Pulmonary artery endothelial cell (primary cell): ENCODE measurements at places on chromosomes 6 and 20. TPM values are rescaled to one million over a fixed set of nuclear protein-coding genes. Genes with fewer than 3 reads are reported as not detected.

GRCh38 chr6:41770381-41771057, 9.2 kb downstream of the FRS3 start:
- DNase-seq: no peak

Gene MAS1
- total RNA-seq: not detected in 2 replicates

Gene PPP1R14C
- 0.04 TPM in 1 of 2 replicates, not detected in the other for total RNA-seq

- no peak for DNase-seq
Observed at GRCh38 chr6:114276783-114277182, 66.0 kb downstream of the HS3ST5 start.

Gene MAPK14
- total RNA-seq: 59.4 and 69.6 TPM in 2 replicates

- DNase-seq: no peak
Observed at GRCh38 chr6:128111096-128111495, 210.2 kb upstream of the THEMIS start.

GRCh38 chr6:131116321-131116720, 18.9 kb upstream of the AKAP7 start:
- DNase-seq: no peak

DNA sequence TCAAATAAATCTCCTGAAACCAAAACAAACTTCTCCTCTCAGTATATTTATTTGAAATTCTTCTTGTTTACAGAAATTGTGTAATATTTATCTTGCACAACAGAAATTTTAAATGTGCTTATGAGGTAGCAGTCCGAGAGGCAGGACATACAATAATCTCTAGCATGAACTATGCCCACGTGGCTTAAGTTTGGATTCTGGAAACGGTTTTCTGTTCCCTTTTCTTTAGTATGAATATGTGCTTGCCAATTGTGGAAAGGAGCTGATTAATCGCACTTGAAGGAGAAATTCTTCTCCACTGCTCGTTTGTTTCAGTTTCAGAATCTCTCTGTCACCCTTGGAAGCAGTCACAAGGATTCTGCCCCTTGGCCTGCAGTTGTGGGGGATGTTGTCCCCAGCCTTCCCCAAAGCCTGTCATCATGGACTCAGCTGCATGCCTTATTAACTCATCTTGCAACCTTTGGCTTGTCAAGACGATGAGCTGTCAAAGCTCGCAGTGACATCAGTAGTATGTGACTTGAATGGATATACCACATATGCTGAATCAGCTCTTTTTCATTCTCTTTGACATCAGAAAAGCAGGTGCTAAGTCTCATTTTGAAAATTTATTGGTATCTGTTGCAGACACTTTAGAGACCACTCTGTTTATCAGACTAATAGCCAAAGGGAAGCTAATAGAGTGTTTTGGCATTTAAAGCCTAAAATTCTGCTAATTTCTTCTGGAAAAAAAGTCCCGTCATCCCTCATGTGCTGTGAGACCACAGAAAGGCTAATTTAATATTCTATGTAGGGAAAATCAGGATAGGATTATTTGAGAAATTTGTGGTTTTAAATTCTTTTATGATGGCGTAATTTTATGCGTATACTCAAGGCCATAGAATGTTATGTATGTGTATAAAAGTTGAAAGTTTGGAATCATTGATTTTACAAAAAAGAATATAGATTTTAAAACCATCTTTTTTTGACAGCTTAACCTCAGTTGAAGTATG, 186.8 kb downstream of the ARID1B start:
- DNase-seq: no peak

DNA sequence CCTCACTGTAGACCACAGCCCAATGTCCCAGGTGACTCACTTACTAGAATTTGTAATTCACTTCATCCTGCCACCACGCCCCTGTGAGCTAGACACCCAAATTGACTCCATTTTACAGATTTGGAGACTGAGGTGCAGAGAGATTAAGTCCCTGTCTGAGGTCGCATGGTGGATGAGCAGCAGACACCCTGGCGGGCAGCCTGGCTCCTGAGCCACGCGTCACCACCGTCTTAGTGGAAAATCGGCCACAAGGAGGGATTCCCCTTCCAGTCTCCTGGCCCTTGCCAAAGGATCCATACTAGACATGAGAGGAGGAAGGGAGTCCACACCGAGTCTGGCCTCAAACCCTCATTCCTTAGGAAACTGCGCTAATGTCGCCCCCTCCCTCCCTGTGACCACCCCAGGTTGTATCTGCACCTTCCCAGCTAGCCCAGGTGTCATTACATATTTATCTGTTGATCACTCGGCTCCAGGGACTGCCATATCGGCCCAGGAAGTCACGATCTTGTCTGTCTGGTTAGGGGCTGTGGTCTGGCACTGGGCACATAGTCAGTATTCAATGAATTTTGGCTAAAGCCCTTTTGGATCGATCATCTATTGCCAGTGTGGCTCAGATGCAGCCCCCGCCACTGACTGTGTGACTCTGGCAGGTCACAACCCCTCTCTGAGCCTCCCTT, 25.7 kb upstream of the PTGIS start:
- no peak for DNase-seq

Gene HSP90AB1
- 779 and 1,245 TPM in 2 replicates for total RNA-seq

DNA sequence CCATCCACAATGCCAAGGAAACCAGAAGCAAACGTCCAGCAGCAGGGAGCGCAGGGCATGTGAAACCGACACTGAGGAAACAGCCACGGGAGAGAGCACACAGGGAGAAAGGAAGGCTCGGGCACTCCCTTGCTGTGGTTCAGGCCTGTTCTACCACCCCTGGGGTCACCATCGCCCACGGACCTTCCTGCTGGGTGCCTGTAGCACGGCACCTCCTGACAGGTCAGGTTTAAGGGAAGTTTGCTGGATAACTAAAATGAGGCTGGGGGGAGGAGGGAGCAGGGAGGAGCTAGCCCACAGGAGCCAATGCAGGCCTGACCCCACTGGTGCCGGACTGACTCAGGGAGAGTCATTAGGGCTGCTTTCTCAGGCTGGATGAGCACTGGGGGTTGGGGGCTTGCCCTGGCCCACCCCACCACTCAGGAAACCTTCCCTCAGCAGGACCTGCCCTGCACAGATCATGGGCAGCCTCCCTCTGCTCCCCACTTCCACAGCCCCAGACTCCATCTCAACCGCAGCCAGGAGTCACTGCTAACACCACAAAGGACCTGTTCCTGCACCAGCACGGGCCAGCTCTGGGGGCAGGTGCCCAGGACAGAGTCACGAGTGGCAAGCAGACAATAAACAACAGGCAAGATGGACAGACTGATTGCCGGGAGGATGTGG, 2.3 kb downstream of the UCKL1 start:
- no peak for DNase-seq

- no peak for DNase-seq
Observed at GRCh38 chr6:80438772-80439171, 332.3 kb downstream of the BCKDHB start.

Gene SLC24A3
- not detected in 2 replicates for total RNA-seq

- no peak for DNase-seq
Observed at GRCh38 chr6:37058084-37058586, 52.7 kb downstream of the FGD2 start.
